T-helper 17 cell (primary cell): ENCODE measurements at places on chromosomes 5 and 9.

DNA sequence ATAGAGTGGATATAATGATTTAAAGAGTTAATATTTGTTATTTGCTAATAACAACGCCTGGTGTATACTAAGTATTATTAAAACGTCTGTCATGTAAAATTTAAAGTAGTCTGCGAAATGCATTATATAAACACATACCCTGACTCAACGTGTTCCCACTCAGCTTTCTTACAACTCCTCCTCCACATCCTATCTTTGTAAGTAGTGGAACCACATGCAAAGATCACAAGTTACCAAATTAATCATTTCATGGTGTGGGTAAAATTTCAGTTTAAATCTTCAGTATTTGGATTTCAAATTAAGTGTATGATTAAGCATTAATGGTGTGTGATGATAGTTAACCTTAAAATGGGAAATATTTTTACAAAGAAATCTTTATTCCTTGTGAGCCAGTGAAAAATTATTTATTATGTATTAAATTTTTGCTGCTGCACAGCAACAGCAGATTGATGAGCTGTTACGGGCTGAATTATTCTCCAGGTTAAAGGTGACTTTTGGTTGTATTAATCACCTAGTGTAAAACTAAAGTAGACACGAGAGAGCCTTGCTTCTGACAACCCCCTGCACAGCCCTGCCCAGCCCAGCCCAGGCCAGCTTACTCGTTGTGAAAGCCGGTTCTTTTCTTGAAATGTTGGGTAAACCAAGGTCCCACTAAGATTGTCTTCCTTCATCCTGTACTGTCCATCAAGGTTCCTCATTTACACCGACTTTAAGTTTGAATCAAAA lies 373.5 kb downstream of the DTWD2 start:
- no peak for DNase-seq
- H3K4me1 ChIP-seq = no peaks in the 10 kb centered on the region
- no peaks in the 10 kb centered on the region for H3K27me3 ChIP-seq
- H3K27ac ChIP-seq = no peak overlapping the region
- no peaks in the 10 kb centered on the region for H3K36me3 ChIP-seq

DNA sequence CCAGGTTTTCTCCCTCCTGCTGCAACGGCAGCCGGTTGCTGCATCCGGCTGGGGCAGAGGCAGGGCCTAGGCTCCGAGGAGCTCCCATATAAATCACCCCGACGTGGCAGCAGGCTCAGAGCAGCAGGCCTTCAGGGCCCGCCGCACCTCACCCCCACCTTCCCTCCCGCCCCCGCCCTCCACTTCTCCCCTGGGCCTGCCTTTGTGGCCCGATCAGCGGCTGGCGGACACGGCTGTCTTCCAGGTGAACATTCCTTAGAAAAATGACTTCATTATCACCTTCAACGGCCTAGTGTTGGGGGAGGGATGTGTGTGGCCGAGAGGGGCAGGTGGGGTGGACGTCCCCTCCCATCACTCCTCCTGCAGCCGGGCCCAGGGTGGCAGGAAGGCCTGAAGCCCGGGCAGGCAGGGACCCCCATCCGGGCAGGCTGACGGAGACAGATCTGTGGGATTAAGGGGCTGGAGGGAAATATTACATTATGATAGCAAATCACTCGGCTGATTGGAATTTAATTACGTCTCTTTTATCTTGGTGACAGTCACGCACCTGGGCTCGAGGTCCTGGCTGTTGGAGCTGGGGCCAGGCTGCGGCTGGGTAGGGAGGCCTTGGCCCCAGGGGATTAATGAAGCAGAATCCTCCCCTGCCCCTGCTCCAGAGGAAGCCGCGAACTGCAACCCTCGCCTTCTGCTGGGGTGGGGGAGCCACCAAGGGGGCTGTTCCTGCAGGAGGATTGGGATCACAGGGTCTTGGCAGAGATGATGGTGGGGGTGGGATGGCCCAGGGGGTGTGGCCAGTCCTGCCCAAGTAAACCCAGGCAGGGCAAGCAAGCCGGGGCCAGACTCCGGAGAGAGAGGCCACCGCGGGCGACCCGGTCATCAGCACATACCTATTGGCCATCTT lies 38.4 kb upstream of the RXRA start:
- no peaks in the 10 kb centered on the region for H3K36me3 ChIP-seq
- H3K27me3 ChIP-seq = peaks cover 25% of the 10 kb centered on the region
- no peak for DNase-seq

DNA sequence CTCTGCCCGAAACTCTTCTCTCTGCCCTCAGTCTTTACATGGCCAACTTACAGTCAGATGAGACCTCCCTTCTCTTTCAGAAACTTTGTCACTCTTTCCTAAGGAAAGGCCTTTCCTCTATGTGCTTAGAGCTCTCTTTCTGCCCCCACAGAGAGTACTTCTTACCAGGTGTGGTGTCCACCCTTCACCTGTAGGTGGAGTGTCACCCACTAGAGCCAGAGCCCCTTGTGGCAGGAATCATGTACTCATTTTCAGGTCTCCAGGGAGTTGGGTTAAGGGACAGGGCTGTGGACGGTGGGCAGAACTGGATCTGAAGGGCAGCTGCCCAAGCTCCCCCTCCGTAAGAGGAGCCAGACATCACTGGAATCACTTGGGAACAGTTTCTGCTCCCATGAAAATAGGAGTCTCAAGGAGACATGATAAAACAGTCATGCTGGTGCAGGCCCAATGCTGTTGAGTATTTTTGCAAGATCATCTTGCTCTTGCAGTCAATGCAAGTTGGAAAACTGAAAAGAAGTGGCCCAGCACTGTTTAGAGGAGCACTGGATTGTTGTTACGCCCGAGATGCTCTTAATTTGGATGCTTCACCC lies 436.7 kb downstream of the ZSWIM6 start:
- no peak overlapping the region for H3K4me3 ChIP-seq
- H3K27me3 ChIP-seq = peaks cover 15% of the 10 kb centered on the region
- no peak for DNase-seq
- no peaks in the 10 kb centered on the region for H3K36me3 ChIP-seq
- no peaks in the 10 kb centered on the region for H3K4me1 ChIP-seq

GRCh38 chr9:137069508-137070091 lies 757 bp downstream of the SAPCD2 start:
- peak overlapping the region; percentile 43 for H3K4me3 ChIP-seq
- H3K36me3 ChIP-seq = no peaks in the 10 kb centered on the region
- peaks cover 5% of the 10 kb centered on the region for H3K27me3 ChIP-seq
- H3K4me1 ChIP-seq = peaks cover 14% of the 10 kb centered on the region

GRCh38 chr9:89864257-89864656 lies 259.4 kb downstream of the GADD45G start:
- no peak for DNase-seq
- no peaks in the 10 kb centered on the region for H3K27me3 ChIP-seq
- no peaks in the 10 kb centered on the region for H3K36me3 ChIP-seq
- no peaks in the 10 kb centered on the region for H3K4me1 ChIP-seq
- H3K27ac ChIP-seq = no peak overlapping the region
